ENCODE measurements at places on chromosomes 1 and 21. TPM values are rescaled to one million over a fixed set of nuclear protein-coding genes. Genes with fewer than 3 reads are reported as not detected.

GRCh38 chr1:233617025-233617424, 3.1 kb downstream of the KCNK1 start:
- no peak overlapping the region for H3K27ac ChIP-seq
- H3K4me3 ChIP-seq, result no peak overlapping the region
- peaks cover 9% of the 10 kb centered on the region for H3K4me1 ChIP-seq

- peak overlapping the region; percentile 79 for H3K27ac ChIP-seq
- H3K4me1 ChIP-seq, result peaks cover 33% of the 10 kb centered on the region
- H3K36me3 ChIP-seq, result no peaks in the 10 kb centered on the region
- DNase-seq, result no peak
- no peaks in the 10 kb centered on the region for H3K27me3 ChIP-seq
These were observed 710 bp upstream of the PALMD start for GRCh38 chr1:99645203-99645602.

GRCh38 chr1:230165536-230165935, 98.5 kb downstream of the GALNT2 start:
- no peaks in the 10 kb centered on the region for H3K27me3 ChIP-seq
- H3K4me3 ChIP-seq, result no peak overlapping the region
- no peaks in the 10 kb centered on the region for H3K36me3 ChIP-seq
- no peak overlapping the region for H3K27ac ChIP-seq
- DNase-seq, result peak; percentile 72

- no peaks in the 10 kb centered on the region for H3K36me3 ChIP-seq
- DNase-seq, result no peak
- no peak overlapping the region for H3K4me3 ChIP-seq
- H3K27ac ChIP-seq, result no peak overlapping the region
These were observed 22.7 kb upstream of the EYA3 start for GRCh38 chr1:28111157-28111556.

- H3K4me3 ChIP-seq, result no peak overlapping the region
- H3K36me3 ChIP-seq, result no peaks in the 10 kb centered on the region
- no peak for DNase-seq
- no peak overlapping the region for H3K27ac ChIP-seq
- H3K4me1 ChIP-seq, result no peaks in the 10 kb centered on the region
- H3K27me3 ChIP-seq, result peaks cover 36% of the 10 kb centered on the region
These were observed 287.4 kb upstream of the RUNX1 start for GRCh38 chr21:35336534-35336933.

GRCh38 chr21:43286196-43286595, 117.4 kb downstream of the CRYAA start:
- H3K27me3 ChIP-seq, result no peaks in the 10 kb centered on the region
- H3K4me3 ChIP-seq, result no peak overlapping the region
- DNase-seq, result no peak
- no peak overlapping the region for H3K27ac ChIP-seq
- H3K4me1 ChIP-seq, result peaks cover 17% of the 10 kb centered on the region

DNA sequence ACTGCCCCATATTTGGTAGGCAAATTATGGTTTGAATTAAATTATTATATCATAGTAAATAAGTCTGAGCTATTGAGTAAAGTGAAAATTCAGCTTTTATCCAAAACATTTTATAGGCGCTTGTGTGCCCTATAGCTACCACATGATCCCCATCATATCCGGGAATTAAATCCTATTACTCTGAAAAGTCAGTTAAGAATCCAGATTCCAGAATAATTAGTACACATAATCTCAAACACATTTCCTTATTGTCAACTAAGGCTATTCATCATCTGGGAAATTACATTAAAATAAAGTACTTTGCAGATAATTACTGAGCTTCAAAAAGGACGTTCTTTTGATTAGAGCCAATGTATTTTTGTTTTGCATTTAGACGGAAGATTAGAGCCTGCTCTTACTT, 72.3 kb downstream of the CTH start:
- H3K36me3 ChIP-seq, result no peaks in the 10 kb centered on the region
- DNase-seq, result no peak
- H3K27me3 ChIP-seq, result peaks cover 7% of the 10 kb centered on the region
- no peaks in the 10 kb centered on the region for H3K4me1 ChIP-seq
- H3K27ac ChIP-seq, result no peak overlapping the region

GRCh38 chr1:211910913-211911485, 80.4 kb upstream of the LPGAT1 start:
- H3K4me1 ChIP-seq, result no peaks in the 10 kb centered on the region
- no peak overlapping the region for H3K27ac ChIP-seq
- no peaks in the 10 kb centered on the region for H3K36me3 ChIP-seq

DNA sequence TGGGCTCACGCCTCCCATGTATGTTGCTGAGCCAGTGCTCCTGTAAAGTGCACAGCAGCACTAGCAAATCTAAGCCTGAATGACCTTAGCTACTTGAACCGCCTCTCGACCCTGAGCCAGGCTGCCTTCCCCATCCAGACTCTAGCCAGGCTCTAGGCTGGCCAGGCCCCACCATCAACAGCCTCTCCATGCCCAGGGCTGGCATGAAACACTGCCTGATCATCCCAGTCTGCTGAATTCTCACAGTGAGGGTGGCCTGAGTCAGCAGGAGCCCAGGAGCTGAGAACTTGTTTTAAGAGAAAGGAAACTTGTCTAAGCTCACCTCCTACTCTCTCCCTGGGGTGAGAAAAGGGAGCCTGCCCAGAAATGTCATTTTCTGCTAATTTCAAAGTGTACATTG, 733.3 kb downstream of the PTPRU start:
- DNase-seq, result peak; percentile 51
- no peak overlapping the region for H3K27ac ChIP-seq

DNA sequence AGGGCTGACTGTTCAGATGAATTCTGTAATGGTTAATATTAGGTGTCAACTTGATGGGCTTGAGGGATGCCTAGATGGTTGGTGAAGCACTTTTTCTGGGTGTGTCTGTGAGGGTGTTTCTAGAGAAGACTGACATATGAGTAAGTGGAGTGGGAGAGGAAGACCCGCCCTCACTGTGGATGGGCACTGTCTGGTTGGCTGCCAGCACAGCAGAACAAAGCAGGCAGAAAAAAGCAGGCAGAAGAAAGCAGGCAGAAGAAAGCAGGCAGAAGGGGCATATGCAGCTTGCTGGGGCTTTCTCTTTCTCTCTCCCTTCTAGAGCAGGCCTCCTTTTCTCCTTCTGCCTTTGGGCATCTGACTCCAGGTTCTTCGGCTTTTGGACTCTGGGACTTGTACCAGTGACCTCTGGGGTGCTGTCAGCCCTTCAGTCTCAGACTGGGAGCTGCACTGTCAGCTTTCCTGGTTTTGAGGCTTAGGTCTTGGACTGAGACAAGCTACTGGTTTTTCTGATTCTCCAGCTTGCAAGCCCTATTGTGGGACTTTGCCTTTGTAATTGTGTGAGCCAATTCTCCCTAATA, 42.9 kb upstream of the CD2 start:
- peaks cover 4% of the 10 kb centered on the region for H3K36me3 ChIP-seq
- H3K27me3 ChIP-seq, result peaks cover 13% of the 10 kb centered on the region
- H3K27ac ChIP-seq, result peak overlapping the region; percentile 69
- H3K4me1 ChIP-seq, result peaks cover 37% of the 10 kb centered on the region

- peaks cover 4% of the 10 kb centered on the region for H3K4me1 ChIP-seq
- DNase-seq, result no peak
- H3K27ac ChIP-seq, result no peak overlapping the region
- no peak overlapping the region for H3K4me3 ChIP-seq
- H3K36me3 ChIP-seq, result no peaks in the 10 kb centered on the region
- peaks cover 19% of the 10 kb centered on the region for H3K27me3 ChIP-seq
These were observed 14.4 kb upstream of the FNBP1L start for GRCh38 chr1:93433407-93433961.

DNA sequence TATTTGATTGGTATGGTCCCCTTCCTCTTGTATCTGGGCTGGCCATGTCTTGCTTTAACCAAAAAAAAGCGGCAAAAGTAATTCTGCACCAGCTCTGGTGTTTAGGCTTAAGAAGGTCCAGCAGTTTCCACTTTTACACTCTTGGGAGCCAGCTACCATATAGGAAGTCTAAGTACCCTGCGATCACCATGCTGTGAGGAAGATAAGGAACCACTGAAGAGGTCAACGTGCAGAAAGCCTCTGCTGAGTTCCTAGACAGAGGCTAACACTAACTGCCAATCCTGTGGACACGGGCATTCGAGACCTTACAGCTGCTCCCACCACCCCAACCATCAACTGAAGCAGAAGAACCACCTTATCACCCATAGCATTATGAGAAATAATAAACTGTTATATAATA, 331.4 kb downstream of the VAV3 start:
- no peaks in the 10 kb centered on the region for H3K4me1 ChIP-seq
- no peak overlapping the region for H3K27ac ChIP-seq
- H3K4me3 ChIP-seq, result no peak overlapping the region

GRCh38 chr1:99527078-99527477, 118.8 kb upstream of the PALMD start:
- H3K27me3 ChIP-seq, result peaks cover 2% of the 10 kb centered on the region
- H3K36me3 ChIP-seq, result no peaks in the 10 kb centered on the region
- no peak overlapping the region for H3K4me3 ChIP-seq
- DNase-seq, result no peak
- H3K27ac ChIP-seq, result no peak overlapping the region

GRCh38 chr1:10625076-10625475, 150.3 kb downstream of the PEX14 start:
- H3K27ac ChIP-seq, result no peak overlapping the region
- no peak for DNase-seq
- peaks cover 18% of the 10 kb centered on the region for H3K36me3 ChIP-seq
- H3K4me3 ChIP-seq, result no peak overlapping the region
- H3K4me1 ChIP-seq, result peaks cover 17% of the 10 kb centered on the region

- peaks cover 49% of the 10 kb centered on the region for H3K36me3 ChIP-seq
- H3K4me3 ChIP-seq, result peak overlapping the region; percentile 39
- H3K4me1 ChIP-seq, result peaks cover 29% of the 10 kb centered on the region
- DNase-seq, result no peak
- no peaks in the 10 kb centered on the region for H3K27me3 ChIP-seq
These were observed 40.9 kb downstream of the STX6 start for GRCh38 chr1:180981596-180982387.

DNA sequence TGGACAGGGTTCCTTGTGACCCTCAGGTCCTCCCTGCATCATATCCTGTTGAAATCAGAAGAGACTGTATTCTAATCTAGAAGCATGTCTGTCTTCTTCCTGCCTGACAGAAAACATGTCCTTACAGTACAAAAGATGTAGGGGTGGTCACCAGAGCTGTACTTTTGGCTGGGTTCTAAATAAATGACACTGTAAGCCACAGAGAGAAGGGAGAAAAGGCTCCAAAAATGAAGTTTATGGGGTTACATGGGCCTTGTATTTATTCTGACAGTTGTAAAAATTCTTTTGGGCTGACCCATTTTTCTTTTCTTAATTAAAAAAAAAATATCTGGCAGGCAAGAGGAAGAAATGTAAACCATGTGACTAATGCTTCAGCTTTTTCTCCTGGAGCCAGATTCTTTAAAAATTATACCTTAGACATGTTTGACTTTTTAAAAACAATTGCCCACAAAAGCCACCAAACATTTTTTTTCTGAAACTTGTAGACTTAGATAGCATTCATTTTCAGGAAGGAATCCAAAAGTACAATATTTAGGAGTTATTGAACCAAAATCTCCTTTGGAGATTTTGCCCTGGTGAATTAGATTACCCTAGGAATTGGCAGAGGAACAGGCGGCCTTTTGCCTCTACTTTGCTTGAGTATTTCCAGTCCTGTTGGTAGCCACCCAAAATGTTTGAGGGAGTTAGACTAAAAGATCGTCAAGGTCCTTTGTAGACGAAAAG, 17.1 kb downstream of the RGL1 start:
- peak overlapping the region; percentile 91 for H3K27ac ChIP-seq
- H3K27me3 ChIP-seq, result no peaks in the 10 kb centered on the region
- H3K36me3 ChIP-seq, result peaks cover 24% of the 10 kb centered on the region
- H3K4me3 ChIP-seq, result no peak overlapping the region
- no peak for DNase-seq

DNA sequence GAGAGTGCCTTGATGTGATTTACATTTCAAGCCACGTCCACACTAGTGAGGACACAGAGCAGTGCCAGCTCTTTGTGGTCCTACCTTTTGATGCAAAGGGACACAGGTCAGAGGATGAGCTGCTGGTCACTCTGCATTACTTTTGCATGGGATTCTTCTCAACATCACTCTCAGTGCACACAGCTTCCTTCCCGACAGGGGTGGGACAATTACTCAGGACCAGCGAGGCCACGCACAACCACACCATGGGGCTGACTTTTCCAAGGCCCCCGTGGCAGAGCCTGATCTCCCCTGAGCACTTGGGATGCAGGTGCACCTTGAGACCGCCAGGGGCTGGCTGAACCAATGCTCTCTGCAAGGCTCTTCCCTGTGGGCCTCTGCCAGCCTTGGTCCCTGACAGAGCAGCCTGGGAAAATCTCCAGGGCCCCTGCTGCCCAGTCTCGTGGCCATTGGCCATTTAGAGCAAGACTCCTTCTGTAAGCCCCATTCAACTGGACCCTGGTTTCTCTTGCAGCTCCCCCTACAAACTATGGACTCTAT, 13.2 kb upstream of the PRAMEF12 start:
- H3K27me3 ChIP-seq, result no peaks in the 10 kb centered on the region
- no peaks in the 10 kb centered on the region for H3K36me3 ChIP-seq
- H3K4me3 ChIP-seq, result no peak overlapping the region
- DNase-seq, result no peak
- H3K27ac ChIP-seq, result no peak overlapping the region
- H3K4me1 ChIP-seq, result no peaks in the 10 kb centered on the region

DNA sequence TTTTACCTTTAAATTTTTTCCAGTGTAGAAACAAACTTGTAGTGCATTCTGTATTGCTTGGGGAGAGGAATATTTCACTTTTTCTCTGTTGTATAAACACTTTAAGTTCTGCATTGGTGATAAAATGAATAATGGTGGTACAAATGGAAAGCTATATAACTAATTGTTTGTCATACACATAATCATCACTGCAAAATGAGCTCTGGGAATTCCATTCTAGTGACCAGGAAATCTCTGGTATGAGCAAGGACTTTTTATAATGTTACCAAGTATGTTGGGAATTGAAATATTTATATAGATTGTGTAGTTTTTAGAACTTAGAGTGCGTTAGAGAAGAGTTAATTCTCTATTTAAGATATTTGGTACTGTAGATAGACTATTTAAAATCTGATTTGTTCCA, 5.0 kb upstream of the FMN2 start:
- DNase-seq, result no peak
- peaks cover 25% of the 10 kb centered on the region for H3K4me1 ChIP-seq
- peak overlapping the region; percentile 11 for H3K27ac ChIP-seq
- H3K36me3 ChIP-seq, result no peaks in the 10 kb centered on the region
- no peak overlapping the region for H3K4me3 ChIP-seq

Gene GUK1
- total RNA-seq, result 166 TPM

Gene INAVA
- total RNA-seq, result 2.0 TPM

Gene GALE
- total RNA-seq, result 20.0 TPM

Gene NCMAP
- not detected for total RNA-seq
